ENCODE measurements at places on chromosomes 7 and 10.

DNA sequence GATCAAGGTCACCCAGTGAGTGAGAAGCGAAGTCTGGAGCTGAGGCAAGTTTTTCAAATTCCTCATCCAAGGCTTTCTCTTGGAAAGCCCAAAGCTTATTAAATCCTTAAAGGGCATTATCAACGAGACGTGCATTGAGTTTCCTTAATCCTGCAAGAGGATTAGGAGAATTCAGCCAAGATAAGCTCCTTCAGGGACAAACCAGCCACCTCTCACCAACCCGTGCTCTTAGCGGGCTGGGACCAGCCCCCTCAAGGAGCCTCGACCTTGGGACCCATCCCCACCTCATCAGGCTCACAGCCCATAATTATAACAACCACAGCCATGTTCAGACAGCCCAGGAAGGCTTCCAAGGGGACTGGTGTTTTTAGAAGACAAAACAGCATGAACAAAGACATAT lies 12.0 kb upstream of the SLC29A4 start:
- no peak for DNase-seq

DNA sequence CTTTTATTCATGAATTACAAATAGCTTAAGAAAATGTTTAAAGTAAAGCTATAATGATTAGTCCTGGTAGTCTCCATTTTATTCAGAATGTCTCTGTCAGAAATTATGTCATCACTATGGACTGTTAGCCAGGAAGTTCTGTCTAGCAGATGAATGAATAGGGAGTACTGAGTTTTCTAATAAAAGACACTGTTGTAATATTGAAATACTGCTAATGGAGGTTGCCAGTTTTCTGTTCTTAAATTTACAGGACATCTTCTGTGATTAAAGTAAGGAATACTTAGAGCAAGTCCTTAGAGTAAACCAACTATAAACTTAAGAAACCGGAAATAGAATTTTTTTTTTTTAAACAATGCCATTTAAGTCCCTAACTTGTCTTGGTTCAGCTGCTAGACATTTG lies 309.8 kb downstream of the ADK start:
- DNase-seq, result no peak

- DNase-seq, result no peak
These were observed 47.6 kb downstream of the ZRANB1 start for GRCh38 chr10:124989526-124989925.

DNA sequence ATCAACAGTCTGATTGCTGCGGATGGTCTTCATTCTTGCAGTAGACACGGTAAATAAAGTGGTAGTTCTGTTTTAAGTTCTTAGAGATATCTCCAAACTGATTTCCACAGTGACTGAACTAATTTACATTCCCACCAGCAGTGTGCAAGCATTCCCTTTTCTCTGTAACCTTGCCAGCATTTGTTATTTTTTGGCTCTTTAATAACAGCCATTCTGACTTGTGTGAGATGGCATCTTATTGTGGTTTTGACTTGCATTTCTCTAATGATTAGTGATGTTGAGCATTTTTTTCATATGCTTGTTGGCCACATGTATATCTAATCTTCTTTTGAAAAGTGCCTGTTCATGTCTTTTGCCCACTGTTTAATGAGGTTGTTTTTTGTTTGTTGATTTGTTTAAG lies 30.2 kb upstream of the CXCL12 start:
- DNase-seq, result no peak

DNA sequence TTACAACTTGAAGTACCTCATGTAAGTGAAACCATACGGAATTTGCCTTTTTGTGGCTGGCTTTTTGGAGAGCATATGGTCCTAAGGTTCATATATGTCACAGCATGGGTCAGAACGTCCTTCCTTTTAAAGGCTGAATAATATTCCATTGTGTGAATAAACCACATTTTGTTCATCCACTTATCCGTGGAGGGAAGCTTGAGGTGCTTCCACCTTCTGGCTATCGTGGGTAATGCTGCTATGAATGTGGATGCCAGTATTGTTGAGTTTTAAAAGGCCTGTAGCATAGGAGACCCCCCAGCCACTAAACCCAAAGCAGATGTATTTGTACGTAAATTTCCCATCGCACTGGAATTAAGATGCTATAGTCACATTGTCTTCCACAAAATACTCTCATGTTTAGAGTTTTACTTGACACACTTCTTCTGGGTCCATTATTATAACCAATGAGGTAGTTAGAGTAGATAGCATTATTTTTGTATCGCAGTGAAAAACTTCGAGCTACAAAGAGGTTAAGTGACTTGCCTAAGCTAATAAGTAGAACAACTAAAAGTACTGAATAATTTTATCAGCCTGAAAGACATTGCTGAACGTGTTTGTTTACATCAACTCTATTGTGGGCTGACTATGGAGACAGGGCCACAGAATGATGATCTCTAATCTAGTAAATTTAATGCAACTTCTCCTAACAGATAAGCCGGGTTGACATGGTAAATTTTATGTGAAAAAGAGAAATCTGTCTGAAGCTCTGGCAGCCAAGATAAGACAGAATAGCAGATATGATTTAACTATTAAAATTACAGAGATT lies 183.0 kb upstream of the CTBP2 start:
- DNase-seq, result no peak

- no peak for DNase-seq
These were observed 371.4 kb downstream of the KCNMA1 start for GRCh38 chr10:77266242-77266641.

- no peak for DNase-seq
These were observed 966.0 kb downstream of the LRMDA start for GRCh38 chr10:76397181-76398042.
